Cardiac muscle cell (in vitro differentiated cells and primary cell): ENCODE measurements at places on chromosomes 7 and 10. TPM values are rescaled to one million over a fixed set of nuclear protein-coding genes. Genes with fewer than 3 reads are reported as not detected.
A peak's percentile ranks its signal among the peaks of the same experiment; 100 is the strongest.

ODAD2 gene
- 0.63 and 0.70 TPM in 2 replicates for total RNA-seq

AKR1C4 gene
- total RNA-seq = not detected in 2 replicates

SLIT1 gene
- 2.4 and 11.0 TPM in 2 replicates for total RNA-seq

SPDYE11 gene
- not detected in 2 replicates for total RNA-seq

GRM3 gene
- not detected in 2 replicates for total RNA-seq

ACSL5 gene
- not detected in 2 replicates for total RNA-seq

IDE gene
- 20.4 and 30.0 TPM in 2 replicates for total RNA-seq

DNA sequence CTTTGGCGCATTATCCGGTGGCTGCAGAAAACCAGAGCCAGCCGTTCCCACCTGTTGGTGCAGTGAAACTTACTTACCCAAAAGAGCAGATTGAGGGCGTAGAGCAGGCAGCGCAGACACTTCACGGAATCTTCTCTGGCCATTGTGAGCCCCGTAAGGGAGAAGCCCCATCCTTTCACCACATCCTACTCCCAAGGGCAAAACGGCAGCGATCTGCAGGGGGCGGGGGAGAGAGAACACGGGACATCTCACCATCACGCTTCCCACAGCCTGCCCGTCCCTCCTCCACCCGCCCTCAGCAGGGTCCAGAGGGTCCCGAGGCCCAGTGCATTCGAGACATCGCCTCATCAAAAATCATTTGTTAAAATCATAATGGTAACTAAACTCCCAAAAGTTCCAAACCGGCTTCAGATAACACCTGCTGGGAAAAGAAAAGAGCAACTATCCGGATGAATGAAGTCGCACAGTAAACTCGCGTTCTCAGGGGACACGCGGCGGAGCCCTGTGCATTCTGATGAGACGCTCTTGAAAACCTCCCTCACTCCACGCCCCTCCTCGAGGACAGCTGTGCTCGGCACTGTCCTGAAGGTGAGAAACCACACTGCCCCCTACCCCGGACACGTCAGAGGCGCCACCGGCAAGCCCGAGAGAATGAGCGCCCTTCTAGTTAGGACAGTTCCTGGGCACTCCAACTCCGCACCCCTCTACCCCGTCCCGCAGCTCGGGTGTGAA, 1.2 kb downstream of the TSPAN12 start:
- peak; percentile 15 for DNase-seq

- DNase-seq = no peak
These were observed 167.2 kb downstream of the SLIT1 start for GRCh38 chr10:97018251-97019212.

DNA sequence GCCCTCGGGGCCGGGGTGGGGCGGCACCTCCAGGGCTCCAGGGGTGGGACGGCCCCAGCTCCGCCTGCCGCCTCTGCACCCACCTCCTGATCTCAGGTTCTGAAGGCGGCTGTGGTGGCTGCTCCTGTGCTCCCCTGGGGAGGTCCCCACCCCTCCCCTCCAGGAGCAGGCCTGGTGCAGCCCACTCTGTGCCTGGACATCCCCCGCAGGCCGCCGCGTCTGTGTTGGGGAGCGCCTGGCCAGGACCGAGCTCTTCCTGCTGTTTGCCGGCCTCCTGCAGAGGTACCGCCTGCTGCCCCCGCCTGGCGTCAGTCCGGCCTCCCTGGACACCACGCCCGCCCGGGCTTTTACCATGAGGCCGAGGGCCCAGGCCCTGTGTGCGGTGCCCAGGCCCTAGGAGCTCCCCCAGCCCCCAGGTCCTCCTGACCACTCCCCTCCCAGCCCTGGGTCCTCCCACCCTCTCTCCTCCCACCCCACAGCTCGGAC, 5.5 kb downstream of the CYP2W1 start:
- peak; percentile 65 for DNase-seq

DNA sequence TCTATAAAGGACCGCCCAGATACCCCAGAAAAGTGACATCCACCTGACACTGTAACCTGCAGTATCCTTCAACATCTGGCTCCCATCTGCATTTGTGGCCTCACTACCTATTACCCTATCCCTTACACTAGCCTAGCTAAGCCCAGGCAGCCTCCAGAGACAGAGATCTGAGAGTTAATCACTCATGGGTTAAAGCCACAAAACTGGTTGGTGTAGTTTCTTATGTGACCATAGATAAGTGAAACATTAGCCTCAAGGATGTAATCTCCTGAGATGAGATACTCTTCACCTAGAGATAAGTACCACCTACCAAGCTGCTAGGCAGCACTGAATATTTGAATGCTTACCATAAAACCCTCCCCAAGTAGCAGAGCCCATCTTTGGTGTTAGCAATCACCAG, 35.4 kb downstream of the CTTNBP2 start:
- no peak for DNase-seq

- DNase-seq = no peak
These were observed 7.7 kb downstream of the GRM8 start for GRCh38 chr7:127245002-127245401.

- DNase-seq = no peak
These were observed 114.3 kb downstream of the SLIT1 start for GRCh38 chr10:97071496-97071895.

DNA sequence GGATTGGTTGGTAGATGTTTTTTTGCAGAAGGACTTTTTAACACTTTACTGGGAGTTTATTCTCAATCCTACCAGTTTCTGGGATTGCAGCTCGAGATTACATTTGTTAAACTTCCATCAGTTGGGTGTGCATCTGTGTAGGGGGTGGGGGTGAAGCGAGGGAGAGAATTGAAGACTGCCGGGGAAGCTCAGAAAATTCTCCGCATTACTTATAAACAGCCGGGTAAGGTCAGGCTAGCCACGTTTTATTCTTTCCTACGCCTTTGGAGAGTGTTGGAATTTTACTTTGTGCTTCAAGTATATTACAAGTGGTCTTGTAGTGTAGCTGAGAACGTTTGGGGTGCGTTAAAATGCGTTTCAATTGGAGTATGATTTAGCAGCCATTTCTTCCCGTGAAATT, 1.1 kb downstream of the PALS2 start:
- DNase-seq = peak; percentile 37

- DNase-seq = no peak
These were observed 280.8 kb upstream of the LRGUK start for GRCh38 chr7:133846203-133846945.

- DNase-seq = peak; percentile 39
These were observed 199.3 kb downstream of the PLXNA4 start for GRCh38 chr7:132377015-132377414.

- peak; percentile 73 for DNase-seq
These were observed 2.2 kb upstream of the ANTXRL start for GRCh38 chr10:46284286-46285229.

- DNase-seq = no peak
These were observed 152.5 kb downstream of the PPP1R9A start for GRCh38 chr7:95059842-95060313.

- no peak for DNase-seq
These were observed 112.8 kb upstream of the RAB18 start for GRCh38 chr10:27391325-27391724.

DNA sequence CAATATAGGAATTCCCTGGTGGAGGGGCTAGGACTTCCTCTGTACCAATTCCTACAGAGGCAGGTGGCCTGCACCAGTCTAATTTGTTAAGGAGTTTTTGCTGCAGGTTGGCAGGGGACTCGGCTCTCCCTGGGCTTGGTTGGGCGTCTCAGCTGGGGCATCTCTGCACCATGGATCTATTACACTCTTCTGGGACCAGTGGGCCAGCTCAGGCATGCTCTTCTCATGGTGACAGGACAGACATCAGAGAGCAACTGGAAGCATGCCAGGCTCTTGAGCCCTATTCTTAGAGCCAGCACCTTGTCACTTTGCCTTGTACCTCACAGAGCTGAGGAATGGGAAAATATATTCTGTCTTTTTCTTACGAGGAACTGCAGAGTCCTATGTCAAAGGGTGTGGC, 74.6 kb downstream of the SH2D4B start:
- no peak for DNase-seq

DNA sequence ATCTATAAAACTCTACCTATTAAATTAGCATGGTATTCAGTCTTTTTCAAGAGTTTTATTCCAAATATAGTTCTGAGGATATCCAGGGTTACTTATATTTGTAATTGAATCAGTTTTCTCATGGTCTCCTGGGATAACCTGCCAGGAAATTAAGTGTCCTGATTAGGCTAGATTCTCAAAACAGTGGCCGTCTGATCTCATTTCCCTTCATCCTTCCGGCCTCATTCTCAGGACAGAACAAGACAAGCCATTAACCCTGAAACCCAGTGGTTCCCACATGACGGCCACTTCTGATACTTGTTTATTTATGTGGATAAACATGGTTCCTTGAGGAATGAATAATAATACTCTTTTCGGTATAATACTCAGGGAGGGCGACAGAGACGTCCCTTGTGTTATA, 417.6 kb upstream of the POT1 start:
- DNase-seq = no peak

DNA sequence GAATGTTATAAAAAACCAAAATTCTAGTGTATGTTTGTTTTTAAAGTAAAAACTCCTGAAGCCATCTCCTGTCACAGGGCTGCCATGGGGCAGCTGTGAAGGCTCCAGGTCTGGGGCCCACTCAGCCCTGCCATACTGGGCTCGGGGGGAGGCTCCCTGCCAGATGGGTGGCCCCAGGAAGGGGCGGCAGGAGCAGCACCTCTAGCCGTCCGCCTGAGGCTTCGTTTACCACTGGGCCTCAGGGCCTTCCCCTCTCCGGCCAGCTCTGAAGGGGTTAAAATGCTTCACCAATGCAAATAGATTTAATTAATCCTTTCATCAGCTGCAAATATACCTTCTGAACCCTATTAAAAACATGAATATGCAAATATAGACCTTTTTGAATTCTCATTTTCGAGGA, 139.0 kb downstream of the ELFN1 start:
- no peak for DNase-seq

DNA sequence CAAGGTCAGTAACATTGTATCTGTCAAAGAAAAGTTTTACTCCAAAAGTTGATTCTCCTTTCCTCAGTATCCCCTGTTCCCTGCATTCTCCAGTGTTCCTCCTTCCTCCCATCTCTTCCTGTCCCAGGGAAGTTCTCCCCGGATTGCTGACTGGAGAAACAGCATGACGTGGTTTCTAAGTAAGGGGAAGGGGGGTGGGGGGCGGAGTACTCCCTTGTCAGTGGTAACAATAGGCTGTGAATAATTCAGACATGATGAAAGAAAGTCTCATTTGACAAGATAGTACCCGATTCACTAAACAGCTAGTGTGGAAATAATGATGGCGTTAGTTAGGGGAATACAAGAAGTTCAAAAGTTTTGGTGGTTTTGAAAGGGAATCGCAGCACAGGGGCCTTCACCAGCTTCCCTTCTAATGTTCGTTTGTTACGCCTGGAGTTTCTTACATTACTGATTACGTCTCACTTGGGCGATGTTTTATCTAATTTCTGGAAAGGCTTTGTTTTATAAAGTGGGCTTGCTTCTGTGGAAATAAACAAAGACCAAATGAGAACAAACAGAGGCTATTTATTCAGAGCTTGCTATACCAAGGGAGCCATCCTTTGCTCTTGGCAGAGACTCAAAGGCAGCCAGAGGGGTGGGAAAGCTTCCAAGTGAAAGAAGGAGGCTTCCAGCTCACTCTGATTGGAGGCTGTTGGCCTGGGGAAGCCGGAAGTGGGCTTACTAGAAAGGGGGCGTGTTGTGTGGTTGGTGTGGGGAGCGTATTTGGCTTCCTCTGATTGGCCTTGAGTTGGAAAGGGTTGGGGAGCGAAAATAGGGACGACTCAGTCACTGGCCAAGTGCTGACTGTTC, 453.7 kb downstream of the SDK1 start:
- peak; percentile 71 for DNase-seq

DNA sequence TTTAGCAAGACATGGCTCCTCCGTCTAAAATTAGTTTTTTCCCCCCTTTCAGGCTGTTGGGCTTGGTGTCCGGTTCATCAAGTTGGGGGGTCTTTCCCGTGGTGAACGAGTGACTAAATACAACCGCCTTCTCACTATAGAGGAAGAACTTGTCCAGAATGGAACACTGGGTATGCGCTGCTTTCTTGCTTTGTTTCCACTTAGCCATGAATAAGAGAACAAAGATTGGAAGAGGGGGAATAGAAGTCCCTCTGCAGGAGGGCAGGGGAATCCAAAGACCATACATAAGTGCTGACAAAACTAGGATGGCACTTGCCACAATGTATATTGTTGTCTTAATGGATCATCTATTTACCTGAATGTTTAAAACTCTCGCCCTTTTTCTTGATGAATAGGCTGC, 30.5 kb downstream of the ENO4 start:
- DNase-seq = no peak

DNA sequence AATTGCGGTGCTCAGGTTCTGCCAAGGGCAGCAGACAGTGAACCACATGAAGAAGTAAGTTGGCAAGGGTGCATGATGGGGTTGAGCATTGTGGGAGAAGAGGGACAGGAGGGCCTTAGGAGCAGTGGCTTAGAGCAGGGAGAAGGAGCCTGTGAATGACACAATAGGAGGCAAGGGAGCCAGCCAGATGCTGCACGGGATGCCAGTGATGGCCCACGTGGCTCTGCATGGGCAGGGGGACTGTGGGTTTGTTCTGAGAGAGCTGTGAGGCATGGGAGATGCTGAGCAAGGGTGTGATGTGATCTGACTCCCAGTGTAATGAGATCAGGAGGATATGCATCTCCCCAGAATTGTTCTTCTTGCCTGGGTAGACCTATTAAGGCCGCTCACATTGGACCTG, 60.9 kb downstream of the C10orf90 start:
- no peak for DNase-seq
